ENCODE measurements at places on chromosomes 6 and 20. TPM values are rescaled to one million over a fixed set of nuclear protein-coding genes. Genes with fewer than 3 reads are reported as not detected.

DNA sequence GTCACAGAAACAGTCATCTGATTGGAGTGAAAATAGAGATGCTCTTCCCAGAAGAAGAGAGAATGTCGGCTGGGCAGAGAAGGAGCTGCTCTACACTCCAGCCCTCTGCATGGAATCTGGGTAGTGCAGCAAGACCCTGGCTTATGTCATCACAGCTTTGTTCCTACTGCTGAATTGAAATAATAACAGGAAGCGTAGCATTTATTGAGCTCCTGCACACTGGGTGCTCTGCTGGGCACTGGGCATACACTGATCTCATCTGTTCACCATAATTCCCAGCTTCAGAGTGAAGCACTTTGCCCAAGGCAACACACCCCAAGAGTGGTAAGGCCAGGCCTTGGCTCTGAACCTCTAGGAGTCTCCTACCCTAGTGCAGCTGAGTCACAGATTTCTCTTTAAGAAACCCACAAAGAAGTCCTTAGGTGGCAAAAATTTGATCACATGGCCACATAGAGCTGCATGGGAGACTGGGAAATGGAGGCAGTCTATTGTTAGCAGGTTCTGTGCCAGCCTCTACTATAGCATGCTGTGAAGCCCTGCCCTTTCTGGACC lies 3.9 kb upstream of the SDCBP2 start:
- no peak for DNase-seq

Gene SALL4
- 0.13 TPM for total RNA-seq

Gene SLC17A4
- not detected for total RNA-seq

- DNase-seq: peak; percentile 38
Observed at GRCh38 chr6:16244446-16244845, 6.1 kb downstream of the GMPR start.

DNA sequence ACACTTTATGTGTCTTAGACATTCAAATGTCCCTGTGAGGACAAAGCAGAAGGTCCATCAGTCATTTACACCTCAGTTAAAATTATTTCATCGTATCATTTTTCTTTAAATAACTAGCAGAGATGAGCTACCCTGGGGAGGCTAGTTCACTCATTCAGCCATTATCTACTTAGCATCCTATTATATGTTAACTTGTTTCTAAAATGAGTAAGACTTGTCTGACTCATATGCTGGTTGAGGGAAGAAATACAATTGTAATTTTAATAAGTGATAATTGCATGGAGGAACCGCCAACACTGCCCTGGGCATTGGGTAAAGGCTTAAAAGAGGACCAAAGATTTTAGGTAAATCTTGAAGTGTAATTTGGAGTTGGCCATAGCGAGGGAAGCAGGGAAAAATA lies 12.4 kb upstream of the PTPRK start:
- DNase-seq: no peak

DNA sequence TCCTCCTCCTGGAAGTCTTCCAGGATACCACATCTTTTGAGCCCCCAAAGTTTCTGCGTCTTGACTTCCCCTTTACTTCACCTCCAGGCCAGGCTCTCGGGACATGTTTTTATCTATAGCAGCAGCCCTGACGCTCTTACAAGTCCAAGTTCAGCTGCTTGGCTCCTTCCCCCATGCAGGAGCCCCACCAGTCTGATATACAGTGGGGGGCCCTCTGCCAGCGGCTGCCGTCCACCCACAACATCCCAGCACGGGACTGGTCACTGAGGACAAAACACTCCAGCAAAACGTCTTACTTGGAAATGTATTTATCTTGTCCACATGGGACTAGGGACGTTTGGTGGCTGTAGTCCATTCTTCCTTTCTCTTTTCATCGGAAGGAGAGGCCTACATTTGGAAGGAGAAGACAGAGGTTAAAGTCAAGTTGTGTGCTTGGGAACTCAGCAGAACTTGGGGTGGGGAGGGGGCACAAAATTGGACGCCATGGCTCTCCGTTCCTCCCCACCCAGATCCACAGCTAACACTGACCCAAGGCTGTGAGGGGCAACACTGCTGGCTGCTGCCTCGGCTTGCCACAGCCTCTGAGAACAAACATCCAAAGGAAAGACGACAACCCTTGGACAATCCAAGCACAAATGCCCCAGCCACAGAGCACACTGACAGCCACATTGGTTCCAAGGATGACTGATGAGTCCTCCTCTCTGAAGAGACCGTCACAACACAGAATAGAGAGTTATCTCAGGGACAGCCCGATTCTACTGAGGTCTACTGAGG lies 79.2 kb downstream of the PRND start:
- DNase-seq: no peak

DNA sequence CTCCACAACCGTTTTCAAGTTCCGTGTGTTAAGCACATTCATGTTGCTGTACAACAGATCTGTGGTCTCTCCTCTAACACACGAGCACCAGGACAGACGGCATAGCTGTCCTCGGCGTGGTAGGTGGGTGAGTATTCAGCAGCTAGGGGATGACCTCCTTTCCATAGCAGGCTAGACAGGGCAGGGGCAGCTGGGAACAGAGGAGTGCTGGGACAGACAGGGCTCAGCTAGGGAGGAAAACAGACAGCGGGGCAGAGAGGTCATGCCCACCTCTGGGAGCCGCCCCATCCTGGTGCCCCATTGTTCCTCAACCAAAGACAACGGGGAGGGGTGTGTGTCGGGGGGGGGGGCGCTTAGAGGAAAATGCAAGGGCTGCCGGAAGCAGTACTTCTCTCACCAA lies 271.5 kb upstream of the FOXQ1 start:
- no peak for DNase-seq

GRCh38 chr6:123805921-123806320 lies 2.3 kb downstream of the NKAIN2 start:
- DNase-seq: no peak

Gene PEDS1
- total RNA-seq: 21.8 TPM

DNA sequence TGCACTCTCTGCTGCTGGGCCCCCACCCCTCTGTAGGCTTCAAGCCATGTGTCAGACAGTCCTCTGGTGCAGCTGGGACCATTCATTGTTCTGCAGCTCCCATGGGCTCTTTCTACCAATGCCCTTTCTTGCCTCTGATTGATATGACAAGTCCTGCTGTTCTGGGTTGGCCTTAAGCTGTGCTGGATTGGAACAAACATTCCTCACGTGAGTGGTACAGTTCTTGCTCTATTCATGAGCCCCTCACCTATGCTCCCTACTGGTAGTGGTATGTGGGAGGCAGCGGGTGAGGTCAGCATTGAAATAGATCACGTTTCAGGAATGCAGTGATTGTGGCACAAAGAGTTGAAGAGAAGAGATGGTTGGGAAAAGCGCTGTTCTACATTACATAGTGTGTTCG lies 48.8 kb upstream of the RALY start:
- no peak for DNase-seq

GRCh38 chr20:63036291-63036690 lies 29.5 kb upstream of the BHLHE23 start:
- peak; percentile 9 for DNase-seq

Gene FARS2
- 16.4 TPM for total RNA-seq

DNA sequence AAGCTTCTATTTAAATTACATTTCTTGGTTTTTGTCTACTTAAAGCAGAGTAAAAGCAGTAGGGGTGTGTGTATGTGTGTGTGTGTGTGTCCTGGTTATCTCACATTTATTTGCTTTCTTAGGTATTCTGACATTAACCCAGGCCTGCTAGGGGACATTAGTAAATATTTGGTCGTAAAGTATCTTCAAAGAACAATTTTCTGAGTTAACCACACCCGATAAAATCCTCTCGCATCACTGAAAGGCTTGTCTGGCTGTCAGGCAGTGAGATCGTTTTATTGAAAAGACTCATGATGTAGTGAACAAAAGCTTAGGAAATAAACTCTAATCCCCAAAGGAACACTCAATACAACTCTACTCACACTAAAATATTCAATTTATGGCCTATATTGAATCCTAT lies 77.9 kb downstream of the ZNF217 start:
- no peak for DNase-seq

- peak; percentile 34 for DNase-seq
Observed at GRCh38 chr6:54846857-54847674, 495 bp downstream of the FAM83B start.

Gene TSPO2
- not detected for total RNA-seq

Gene REPS1
- total RNA-seq: 36.3 TPM

DNA sequence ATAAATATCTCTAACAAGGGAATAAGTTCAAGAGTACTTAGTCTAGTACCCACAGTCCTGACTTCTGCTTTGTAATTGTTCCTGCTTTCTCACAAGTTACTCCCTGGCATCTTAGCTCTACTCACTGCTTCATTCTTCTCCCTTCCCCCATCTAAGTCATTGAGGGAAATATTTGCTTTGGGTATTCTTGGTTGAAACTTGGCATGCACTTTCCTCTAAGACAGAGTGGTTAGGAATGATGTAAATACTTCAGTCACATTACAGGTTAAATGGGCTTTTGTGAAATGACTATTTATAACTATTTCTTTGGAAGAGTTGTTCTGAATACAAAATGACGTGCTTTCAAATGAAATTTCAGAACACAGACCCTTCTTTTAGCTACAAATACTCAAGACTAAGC lies 67.7 kb upstream of the PLEKHG1 start:
- DNase-seq: no peak

- peak; percentile 80 for DNase-seq
Observed at GRCh38 chr20:3407771-3408637, 535 bp upstream of the DNAAF9 start.

DNA sequence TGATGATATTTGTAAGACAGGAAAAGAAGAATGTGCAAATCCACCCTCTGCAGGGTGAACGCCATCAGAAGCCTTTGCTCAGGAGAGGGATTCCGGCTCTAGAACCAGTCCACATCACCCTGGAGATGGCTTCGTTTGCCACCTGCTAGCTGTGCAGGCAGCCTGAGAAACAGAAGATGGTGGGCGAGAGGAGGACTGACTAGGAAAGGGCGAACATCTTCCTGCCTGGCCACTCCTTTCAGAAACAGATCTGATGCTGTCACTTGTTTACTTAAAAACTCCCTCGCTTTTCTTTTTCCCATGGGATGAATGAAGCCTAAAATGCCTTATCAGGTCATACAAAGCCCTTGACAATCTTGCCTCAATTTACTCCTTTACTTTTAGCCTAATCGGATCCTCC lies 1.2 kb downstream of the PTPRA start:
- no peak for DNase-seq

GRCh38 chr6:34339971-34340370 lies 52.5 kb downstream of the NUDT3 start:
- DNase-seq: no peak

Gene PAX1
- not detected for total RNA-seq
